Activated effector memory CD4-positive, alpha-beta T cell treated with anti-CD3 and anti-CD28 coated beads, Interleukin-2, amount 50 U/mL, for 16 hours (primary cell): ENCODE measurements at places on chromosomes 13 and 19.
A peak's percentile ranks its signal among the peaks of the same experiment; 100 is the strongest.

GRCh38 chr19:46351241-46352041 lies 4.6 kb downstream of the PPP5C start:
- DNase-seq, result peak; percentile 67

DNA sequence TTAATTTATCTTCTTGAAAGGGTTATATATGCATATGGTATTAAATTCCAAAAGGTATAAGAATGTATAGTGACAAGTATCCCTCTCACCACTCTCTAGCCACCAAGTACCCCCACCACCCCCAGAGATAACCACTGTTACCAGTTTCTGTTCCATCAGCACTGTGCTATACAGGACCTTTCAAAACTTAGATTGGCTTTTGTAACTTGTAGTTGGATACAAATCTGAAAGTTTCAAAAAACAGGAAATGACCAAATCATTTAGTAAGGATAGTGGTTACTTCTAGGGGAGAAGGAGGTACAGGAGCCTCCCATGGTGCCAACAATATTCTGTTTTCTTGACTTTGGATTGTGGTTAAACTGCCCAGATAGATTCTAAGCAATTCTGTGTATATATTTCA lies 56.7 kb downstream of the AKAP11 start:
- no peak for DNase-seq

GRCh38 chr13:87398047-87398446 lies 273.1 kb upstream of the SLITRK5 start:
- DNase-seq, result no peak

DNA sequence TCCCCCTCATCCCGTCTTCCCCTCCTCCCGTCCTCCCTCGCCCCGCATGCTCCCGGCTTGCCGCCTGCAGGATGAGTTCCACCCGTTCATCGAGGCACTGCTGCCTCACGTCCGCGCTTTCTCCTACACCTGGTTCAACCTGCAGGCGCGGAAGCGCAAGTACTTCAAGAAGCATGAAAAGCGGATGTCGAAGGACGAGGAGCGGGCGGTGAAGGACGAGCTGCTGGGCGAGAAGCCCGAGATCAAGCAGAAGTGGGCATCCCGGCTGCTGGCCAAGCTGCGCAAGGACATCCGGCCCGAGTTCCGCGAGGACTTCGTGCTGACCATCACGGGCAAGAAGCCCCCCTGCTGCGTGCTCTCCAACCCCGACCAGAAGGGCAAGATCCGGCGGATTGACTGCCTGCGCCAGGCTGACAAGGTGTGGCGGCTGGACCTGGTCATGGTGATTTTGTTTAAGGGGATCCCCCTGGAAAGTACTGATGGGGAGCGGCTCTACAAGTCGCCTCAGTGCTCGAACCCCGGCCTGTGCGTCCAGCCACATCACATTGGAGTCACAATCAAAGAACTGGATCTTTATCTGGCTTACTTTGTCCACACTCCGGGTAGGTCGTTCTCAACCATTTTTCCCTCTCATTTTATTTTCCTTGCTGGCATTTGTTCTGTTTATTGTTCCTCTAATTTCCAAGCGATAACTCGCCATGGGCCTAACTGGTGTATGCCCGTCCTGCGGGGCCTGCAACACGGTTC lies 29.8 kb downstream of the NFIX start:
- no peak for DNase-seq

GRCh38 chr13:38921081-38921480 lies 69.5 kb downstream of the STOML3 start:
- no peak for DNase-seq

- no peak for DNase-seq
Measured at GRCh38 chr13:46181377-46181839, 569 bp downstream of the LCP1 start.

GRCh38 chr13:26693749-26694463 lies 66.7 kb downstream of the GPR12 start:
- DNase-seq, result no peak

- DNase-seq, result no peak
Measured at GRCh38 chr19:18899624-18900560, 3.9 kb upstream of the CERS1 start.

GRCh38 chr13:100022798-100023197 lies 41.2 kb downstream of the ZIC2 start:
- DNase-seq, result no peak

DNA sequence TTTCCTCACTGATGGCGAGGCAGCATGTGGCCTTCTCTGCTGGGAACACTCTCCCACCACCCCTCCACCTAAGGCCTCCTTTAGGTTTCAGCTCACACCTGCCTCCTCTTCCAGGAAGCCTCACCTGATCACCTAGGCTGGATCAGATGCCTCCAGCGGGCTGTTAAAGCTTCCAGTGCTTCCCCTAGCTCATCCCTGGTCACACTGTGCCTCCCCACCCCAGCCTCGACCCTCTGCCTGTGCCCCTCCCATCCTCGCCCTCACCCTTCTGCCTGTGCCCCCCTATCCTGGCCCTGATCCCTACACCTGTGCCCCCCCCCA lies 33.8 kb downstream of the MAP4K1 start:
- no peak for DNase-seq

GRCh38 chr19:11434703-11435056 lies 241 bp downstream of the ODAD3 start:
- DNase-seq, result no peak

- no peak for DNase-seq
Measured at GRCh38 chr19:18765224-18765623, 25.9 kb downstream of the COMP start.

- DNase-seq, result no peak
Measured at GRCh38 chr13:47803131-47803530, 197.9 kb downstream of the SUCLA2 start.
